HT-29 (cell line): ENCODE measurements at places on chromosomes 13 and 19. TPM values are rescaled to one million over a fixed set of nuclear protein-coding genes. Genes with fewer than 3 reads are reported as not detected.

Gene TDRD12
- total RNA-seq: 0.03 TPM in 1 of 2 replicates, not detected in the other

DNA sequence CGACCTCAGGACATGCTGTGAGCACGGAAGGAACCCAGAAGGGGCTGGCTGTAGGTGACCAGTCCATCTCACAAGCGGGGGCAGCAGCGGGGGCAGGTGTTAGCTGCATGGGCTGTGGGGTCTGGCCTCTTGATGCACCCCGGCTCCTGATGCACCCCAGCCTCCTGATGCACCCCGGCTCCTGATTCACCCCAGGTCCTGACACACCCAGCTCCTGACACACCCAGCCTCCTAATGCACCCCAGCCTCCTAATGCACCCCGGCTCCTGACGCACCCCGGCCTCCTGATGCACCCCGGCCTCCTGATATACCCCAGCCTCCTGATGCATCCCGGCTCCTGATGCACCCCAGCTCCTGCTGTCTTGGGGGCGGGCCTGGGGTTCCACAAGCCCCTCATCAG is 7.4 kb downstream of the LSM7 start:
- no peak for DNase-seq

Gene ZNF846
- 4.6 and 4.8 TPM in 2 replicates for total RNA-seq

GRCh38 chr19:2483084-2483483 is 7.2 kb downstream of the GADD45B start:
- DNase-seq: no peak

GRCh38 chr13:29925457-29926097 is 75.2 kb upstream of the UBL3 start:
- DNase-seq: peak; percentile 100
